ENCODE measurements at places on chromosomes 2 and 18.

GRCh38 chr2:97739893-97740245 lies 26.5 kb downstream of the ZAP70 start:
- no peak for ATAC-seq

GRCh38 chr2:14991723-14992122 lies 359.2 kb downstream of the LRATD1 start:
- no peak for ATAC-seq

DNA sequence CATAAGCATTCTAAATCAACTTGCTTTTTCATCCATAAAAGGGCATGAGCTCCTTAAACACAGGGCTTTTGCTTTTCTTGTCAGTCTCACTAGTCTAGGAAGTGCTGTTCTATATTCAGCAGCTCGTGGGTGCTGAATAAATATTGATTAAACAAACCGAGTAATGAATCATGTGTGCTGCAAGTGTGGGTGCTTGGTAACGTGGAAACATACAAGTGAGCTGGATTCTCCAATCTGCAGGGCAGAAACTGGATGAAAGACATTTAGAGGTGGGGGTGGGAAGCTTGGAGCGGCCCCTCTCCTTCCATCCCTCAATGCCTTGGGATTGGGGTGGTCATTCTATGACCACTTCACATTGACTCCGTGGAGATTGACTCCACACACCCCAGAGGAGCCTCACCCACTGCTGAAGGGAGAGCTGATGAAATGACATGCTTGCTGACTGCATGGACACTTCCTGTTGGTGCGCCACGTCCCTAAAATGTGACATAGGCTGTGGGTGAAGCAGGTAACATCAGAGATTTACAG lies 114.6 kb downstream of the DOCK10 start:
- ATAC-seq: no peak

DNA sequence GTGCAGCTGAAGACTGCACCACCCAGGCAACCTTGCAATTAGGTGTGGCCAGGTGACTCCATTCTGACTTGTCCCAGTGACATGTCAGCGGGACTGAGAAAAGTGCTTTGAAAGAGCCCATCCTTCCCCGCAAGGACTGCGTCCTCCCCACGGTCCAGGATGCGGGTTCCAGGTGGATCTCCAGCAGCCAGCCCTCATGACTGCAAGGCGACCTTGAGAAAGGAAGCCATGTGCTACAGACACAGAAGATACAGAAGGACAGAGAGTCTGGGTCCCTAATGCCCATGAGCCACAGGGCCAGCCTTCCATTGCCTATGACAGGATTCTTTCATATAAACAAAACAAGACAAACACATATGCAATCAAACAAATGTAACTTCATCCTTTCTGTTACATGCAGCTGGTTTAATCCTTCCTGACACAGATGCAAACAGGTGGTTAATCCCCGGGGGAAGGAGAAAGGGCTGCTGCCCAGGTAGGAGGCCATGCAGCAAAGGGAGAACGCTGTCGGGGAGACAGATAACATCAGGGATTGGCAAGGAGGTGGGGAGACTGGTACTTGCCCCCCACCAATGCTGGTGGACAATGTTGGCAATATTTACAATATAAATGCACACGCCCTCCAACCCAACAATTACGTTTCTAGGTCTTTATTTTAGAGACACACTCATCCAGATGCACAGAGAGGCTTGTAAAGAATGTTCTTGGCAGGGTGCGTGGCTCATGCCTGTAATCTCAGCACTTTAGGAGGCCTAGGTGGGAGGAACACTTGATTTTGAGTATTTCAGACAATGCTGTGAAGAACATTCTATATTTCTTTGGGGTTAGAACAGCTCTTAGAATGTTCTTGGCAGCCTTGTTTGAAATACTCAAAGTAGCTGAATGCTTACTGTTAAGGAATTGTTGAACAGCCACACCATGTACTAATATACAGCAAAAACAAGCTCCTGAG lies 64.8 kb downstream of the NCAPH start:
- no peak for ATAC-seq

GRCh38 chr2:76019128-76019527 lies 308.4 kb upstream of the GCFC2 start:
- no peak for ATAC-seq

DNA sequence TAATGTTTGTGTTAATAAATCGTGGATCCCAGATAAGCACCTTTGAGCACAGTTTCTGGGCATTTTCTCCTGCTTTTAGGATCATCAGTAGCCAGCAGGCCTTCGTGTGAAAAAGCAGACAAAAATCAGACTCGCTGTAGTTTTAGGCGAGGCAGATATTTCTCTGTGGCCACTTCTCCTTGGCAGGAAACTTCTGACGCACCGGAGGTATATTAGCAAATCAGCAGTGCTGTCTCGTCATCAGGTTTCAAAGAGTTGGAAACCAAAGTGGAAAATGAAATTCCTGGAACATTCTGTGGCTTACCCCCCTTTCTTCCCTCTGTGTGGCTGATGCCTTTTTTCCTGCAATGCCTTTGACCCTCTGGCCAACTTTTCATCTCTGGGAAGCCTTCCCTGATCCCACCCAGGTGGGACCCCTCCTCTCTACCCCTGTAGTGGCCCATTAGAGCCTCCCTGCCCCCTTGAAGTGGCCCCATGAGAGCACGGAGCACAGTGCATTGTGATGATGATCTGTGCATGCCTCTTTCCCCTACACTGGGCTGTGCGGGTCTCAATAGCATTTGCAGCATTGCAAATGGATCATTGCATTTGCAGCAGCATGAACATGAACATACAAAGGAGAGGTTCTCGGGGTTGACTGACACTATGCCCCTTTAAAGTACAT lies 93.3 kb downstream of the RNF144A start:
- ATAC-seq: no peak

DNA sequence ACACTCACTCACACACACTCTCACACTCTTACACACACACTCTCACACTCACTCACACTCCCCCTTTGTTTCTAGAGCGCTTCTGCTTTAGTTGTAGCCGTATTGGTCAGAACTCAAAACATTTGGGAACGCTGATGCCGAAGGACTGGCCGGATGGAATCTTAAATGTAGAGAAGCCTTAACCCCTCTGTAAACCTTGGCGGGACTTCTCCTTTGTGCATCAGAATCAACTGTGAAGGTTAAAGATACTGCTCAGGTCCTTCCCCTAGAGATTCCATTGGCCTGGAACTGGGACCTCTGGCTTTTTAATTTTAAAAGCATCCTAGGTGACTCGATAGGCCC lies 18.3 kb downstream of the SH3BP4 start:
- ATAC-seq: peak; percentile 5

- no peak for ATAC-seq
Measured at GRCh38 chr18:49212819-49213218, 247.6 kb downstream of the DYM start.

DNA sequence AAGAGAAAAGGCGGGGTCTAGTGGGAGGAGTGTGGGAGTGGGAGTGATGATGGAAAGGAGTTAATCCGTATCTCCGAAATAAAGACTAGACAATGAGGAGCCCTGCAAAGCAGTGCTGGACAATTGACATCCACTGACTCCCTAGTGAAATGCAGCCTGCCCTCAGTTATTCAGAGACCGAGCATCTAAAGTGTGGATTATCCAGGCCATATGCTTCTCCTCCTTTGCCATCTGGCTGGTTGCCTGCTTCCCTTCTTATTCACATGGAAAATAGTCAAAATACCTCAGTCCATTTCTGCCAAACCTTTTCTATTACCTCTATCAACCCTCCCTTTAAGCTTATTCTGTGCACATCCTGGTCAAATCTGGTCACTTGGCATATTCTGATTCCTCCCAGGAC lies 288.8 kb upstream of the SIX3 start:
- peak; percentile 82 for ATAC-seq

DNA sequence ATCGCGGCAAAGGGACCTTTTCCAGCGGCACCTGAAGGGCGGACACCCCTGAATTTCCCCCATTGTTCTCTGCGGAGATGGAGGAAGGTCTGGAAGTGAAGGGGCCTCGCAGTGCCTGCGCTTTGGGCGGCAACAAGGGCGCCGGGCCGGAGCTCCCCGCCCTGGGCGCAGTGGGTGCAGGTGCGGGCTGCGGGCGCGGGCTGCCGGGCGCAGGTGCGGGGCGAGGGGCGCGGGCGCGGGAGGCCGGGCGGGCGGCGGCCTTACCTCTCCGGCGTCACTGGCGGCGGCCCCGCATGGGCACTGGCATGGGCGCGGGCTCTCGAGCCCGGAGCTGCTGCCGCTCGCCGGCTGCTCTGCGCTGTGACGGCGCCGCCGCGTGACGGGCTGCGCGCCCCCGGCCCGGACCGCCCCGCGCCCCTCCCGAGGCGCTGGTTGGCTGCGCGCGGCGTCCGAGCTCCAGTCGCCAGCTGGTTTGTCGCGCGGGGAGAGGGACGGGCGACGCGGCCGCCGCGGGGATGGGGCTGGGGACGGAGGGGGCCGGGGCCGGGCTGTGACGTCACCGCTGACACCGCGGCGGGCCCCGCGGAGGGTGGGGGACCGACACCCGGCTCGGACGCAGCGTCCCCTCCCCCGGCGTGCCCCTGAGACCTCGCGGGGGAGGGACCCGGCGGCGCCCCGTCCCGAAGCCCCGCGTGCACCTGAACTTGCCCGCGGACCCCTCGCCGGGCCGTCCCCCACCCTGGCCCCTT lies at the start of gene KIF1A:
Gene KIF1A, minus strand, starts transcription at position 362 of the 749 bp plus-strand sequence. CDS start 22,467 bp downstream, outside the sequence.
- peak; percentile 66 for ATAC-seq

GRCh38 chr2:152042636-152043615 lies 55.9 kb downstream of the CACNB4 start:
- peak; percentile 92 for ATAC-seq

GRCh38 chr2:68463287-68463877 lies 3.7 kb downstream of the FBXO48 start:
- ATAC-seq: no peak

- ATAC-seq: peak; percentile 50
Measured at GRCh38 chr2:20350041-20350712, 467 bp downstream of the PUM2 start.

Data from motor neuron (in vitro differentiated cells).